ENCODE measurements at places on chromosomes 3 and 15.

- DNase-seq: no peak
Measured at GRCh38 chr15:52584414-52584813, 15.6 kb upstream of the ARPP19 start.

DNA sequence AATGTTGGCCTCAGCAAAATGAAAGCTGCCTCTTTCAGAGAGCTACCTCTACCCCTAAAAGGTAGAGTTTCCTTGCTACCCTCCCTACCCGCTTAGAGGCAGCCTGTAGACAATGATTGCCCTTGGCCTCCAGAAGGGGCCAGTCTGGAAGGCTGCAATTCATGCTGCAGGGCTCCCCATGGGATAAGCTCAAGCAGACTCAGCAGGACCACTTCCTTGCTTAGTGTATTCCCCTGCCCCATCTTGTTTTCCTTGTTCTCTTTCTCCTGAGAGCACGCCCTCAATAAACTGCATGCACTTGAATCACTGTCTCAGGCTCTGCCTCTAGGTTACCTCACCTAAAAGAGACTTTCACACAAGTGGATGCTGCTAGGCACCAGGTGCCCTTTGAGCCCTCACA is 134.0 kb upstream of the CTNNB1 start:
- DNase-seq: no peak

DNA sequence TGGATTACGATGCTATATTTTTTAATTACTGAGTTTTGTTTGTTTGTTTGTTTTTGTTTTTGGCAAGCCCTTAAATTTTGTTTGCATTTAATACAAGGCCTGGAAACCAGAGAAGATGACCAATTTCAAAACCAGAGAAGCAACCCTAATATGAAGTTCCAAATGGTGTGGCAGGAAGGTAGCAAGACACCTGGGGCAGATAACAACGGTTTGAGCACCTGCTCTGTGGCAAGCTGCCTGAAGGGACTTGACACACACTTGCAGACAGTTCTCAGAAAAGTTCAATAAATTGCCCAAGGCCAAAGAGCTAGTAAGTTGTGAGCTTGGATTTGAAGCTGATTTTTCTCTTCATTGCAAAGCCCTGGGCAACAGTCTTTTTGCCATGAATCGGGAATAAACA is 151.2 kb upstream of the UBE2E1 start:
- DNase-seq: no peak

DNA sequence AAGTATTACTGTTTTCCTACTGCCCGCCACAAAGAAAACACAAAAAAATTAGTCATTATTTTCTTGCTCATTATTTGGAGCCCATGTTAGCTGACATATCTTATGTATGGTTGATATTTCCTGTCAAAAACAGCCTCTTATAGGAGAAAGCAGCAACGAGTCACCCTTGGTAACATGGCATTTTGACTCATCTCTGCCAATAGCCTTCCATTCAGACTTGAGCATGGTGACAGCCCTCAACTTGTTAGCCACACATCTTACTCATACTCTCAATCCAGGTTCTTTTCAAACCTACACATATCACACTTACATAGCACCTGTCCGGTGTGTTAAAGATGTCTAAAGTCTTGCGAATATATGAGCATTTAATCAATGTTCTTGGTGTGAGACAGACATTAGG is 109.4 kb upstream of the SAMMSON start:
- no peak for DNase-seq

DNA sequence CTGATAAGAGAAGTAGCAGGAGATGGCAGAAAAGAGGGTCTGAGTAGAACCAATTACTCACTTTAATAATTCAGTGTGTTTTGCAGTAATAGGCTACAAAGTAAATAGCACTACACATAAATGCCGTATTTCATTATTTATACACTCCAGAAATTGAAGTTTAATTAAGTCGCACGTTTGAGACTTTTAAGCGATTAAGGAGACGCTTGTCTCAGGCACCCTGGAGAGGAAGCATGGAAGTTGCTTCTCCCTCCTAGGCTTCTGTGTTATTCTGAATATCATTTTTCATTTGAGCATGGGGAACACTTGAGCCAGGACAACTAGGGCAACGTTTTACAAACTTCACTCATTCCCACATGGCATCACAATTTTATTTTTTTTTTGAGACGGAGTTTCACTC is 12.2 kb downstream of the GXYLT2 start:
- no peak for DNase-seq

GRCh38 chr3:157754451-157754850 is 251.2 kb upstream of the VEPH1 start:
- no peak for DNase-seq

GRCh38 chr3:150330872-150331271 is 77.2 kb upstream of the TSC22D2 start:
- no peak for DNase-seq
